ENCODE measurements at places on chromosomes 1 and 21.

DNA sequence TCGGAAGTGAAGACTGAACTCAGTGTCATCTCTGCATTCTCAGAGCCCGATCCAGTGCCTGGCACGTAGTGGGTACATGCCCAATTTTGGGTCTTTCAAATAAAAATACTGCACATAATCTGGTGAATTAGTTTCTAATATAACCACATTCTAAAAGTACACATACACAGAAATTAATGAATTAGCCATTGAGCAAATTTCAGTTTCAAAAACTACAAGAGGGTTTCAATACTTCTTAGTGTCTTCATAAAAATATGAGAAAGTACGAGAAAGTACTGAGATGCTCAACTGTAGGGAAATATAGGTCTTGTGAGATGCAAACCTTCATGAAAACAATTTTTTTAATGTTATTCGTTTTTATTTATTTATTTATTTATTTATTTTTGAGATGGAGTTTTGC is 86.9 kb downstream of the SMYD2 start:
- DNase-seq, result no peak

DNA sequence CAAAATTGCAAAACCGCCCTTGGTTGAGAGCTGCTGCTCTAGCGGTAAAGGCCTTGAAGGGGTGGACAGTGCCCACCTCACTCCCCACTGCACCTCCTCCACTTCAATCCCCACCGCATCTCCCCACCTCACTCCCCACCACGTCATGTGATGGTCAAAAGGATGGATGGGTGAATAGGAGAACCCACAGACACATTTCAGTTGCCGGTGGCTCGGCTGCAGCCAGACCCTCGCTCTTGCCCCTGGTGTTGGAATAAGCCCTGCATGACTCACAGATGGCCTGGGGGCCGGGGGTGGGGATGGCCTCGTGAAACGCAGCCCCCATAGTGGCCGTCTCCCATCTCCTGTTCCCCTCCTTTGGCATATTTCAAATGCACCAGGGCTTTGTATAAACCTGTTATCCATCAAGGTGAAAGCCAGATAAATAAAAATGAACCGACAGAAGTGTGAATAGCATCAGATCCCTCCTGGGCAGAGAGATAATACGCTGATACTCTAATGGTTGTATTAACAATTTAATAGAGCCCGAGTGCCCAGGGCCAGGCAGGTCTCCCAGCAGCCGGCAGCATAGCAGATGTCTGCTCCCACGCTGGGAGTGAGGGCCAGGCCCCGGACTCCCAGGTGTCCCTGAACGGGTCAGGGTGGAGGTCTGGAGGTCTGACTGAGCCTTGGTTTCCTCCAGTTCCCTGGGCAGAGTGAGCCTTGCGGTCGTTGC is 300.3 kb downstream of the NPHP4 start:
- DNase-seq, result no peak

DNA sequence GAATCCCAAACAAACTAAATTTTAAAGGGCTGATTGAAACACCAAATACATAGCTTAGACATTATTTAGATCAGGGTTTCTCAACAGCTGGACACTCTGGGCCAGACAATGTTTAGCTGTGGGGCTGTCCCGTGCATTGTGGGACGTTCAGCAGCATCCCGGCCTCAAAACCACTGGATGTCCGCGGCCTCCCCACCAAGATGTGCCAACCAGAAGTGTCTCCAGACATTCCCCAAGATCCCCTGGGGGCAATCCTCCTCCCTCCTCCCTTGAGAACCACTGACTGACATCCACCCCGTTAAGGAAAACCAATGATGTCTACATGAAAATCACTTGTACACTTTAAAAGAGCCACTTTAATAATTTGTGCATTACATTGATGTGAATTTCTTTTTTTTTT is 38.4 kb downstream of the CLSTN1 start:
- no peak for DNase-seq

DNA sequence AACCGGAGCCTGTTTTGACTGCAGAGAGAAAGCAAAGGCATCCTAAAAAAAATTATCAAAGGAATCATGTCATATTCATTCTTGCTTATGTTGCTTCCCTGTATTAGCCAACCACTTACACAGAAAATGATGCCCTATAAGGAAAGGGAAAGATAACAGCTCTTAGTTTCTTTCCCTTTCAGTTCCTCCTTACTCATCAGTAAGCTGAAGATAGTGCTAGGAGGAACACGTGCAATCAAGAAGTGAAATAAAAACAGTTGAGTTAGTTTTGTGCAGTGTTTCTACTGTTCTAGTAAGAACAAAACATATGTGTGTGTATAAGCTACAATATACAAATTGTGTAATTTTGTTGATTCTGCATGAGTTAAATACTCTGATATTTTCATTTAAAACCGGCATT is 45.3 kb upstream of the MTF2 start:
- no peak for DNase-seq

DNA sequence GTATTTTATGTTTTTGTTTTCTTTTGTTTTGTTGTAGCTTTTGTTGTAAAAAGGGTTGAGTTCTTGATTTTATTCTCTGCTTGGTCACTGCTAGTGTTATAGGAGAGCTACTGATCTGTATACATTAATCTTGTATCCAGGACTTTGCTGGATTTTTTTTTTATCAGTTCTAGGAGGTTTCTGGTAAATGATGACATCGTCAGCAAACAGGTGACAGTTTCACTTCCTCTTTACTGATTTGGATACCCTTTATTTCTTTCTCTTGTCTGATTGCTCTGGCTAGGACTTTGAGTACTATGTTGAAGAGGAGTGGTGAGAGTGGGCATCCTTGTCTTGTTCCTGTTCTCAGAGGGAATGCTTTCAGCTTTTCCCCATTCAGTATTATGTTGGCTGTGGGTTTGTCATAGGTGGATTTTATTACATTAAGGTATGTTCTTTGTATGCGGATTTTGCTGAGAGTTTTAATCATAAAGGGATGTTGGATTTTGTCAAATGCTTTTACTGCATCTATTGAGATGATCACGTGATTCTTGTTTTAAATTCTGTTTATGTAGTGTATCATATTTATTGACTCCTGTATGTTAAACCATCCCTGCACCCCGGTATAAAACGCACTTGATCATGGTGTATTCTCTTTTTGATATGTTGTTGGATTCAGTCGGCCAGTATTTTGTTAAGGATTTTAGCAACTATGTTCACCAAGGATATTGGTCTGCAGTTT is 905.7 kb downstream of the LTN1 start:
- DNase-seq, result no peak

- DNase-seq, result no peak
These were observed 11.2 kb downstream of the PLA2G2F start for GRCh38 chr1:20150326-20150705.

- DNase-seq, result peak; percentile 59
These were observed 22.1 kb upstream of the IGSF21 start for GRCh38 chr1:18085387-18086074.

- no peak for DNase-seq
These were observed 11.3 kb downstream of the WNT3A start for GRCh38 chr1:228018125-228018398.

DNA sequence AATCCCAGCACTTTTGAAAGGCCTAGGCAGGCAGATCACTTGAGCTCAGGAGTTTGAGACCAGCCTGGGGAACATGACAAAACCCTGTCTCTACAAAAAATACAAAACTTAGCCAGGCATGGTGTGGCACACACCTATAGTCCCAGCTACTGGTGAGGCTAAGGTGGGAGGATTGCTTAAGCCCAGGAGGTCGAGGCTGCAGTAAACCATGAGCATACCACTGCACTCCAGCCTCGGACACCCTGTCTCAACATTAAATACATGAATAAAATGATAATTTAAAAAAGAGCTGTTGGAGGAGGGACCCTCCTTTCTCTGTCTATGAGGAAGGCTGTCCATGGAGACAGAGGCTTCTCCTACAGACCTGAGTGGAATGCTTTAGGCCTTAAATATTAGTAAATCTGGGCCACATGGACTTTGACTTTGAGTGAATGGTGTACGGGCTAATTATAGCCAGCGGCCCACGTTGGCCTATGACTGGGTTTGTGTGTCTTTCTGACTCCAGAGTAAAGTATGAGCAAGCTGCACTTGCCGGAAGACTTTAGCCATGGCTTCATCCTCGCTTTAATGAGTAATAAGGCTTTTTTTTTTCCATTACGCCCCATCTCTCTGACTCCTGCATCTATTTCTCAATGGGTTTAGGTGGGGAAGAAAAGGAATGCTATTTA is 21.3 kb downstream of the RAB3B start:
- DNase-seq, result no peak

- DNase-seq, result no peak
These were observed 51.7 kb downstream of the ABCA4 start for GRCh38 chr1:94068999-94069918.

DNA sequence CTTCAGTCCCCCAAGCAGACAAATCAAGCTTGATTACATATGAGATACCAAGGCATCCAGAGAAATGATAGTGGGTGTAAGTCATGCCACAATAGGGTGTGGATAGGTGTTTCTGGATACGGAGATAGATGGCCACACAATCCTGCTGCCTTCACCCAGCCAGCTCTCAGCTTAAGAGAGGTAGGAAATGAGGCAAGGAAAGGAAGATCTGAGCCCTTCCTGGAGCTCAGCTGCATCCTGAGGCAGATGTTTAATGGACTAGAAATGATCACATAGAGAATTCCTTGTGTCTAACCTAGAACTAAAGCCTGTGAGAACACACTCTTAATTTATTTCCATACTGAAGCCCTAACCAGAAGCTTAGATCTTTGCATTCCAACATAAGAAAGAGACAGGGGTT is 210.3 kb downstream of the ST6GALNAC3 start:
- no peak for DNase-seq

- no peak for DNase-seq
These were observed 29.3 kb downstream of the MYOG start for GRCh38 chr1:203056516-203056915.

DNA sequence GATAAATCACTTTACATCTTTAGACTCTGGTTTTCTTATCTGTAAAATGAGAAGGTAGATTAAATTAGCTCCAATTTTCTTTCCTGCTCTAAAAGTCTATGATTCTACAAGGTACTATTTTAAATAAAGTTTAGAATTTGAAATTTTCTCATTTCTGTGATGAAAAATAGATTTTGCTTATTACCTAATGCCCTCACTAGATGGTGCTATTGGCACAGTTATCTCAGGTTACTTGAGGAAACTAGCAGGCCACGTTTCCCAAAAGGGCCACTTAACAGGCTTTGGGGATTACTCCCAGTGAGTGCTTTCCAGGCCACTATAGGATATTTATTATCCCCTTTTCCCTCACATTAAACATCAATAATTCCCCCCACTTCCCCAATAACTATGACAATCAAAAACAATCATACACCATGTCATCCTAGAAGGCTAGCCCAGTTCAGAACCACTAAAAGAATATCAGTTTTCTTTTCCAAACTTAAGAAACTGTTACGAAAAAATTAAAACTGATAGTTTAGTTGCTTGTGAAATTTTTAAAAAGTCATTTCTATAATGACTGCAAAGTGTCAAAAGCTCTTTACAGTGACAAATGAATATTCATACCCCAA is 30.6 kb downstream of the OMA1 start:
- peak; percentile 97 for DNase-seq

- DNase-seq, result peak; percentile 68
These were observed 801 bp upstream of the ANXA9 start for GRCh38 chr1:150981177-150981804.

- DNase-seq, result no peak
These were observed 17.2 kb downstream of the PPT1 start for GRCh38 chr1:40079774-40080400.

DNA sequence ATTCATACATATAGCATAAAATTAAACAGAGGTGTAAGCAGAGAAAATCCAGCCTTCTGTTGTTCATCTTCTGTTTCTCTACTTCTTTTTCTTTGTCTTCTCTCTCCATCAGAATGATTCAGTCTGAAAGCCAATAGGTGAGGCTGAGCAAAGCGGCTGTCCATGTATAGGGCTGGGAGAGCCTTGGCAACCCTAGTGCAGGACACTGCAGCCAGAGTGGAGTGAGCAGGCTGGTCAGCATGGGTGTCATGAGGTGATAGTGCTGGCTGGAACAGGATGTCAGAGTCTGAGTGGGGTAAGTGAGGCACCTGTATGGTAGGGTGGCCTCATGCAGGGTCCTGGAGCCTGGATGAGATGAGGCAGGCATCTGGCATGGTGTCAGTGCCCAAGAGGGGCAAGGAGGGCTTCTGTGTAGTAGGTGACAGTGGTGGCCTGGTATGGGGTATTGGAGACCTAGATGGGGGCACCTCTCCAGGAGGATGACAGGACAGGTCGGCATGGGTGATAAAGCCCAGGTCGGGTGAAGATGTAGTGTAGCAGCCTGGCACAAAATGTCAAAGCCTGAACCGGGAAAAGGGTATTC is 45.5 kb upstream of the GTF2B start:
- no peak for DNase-seq

DNA sequence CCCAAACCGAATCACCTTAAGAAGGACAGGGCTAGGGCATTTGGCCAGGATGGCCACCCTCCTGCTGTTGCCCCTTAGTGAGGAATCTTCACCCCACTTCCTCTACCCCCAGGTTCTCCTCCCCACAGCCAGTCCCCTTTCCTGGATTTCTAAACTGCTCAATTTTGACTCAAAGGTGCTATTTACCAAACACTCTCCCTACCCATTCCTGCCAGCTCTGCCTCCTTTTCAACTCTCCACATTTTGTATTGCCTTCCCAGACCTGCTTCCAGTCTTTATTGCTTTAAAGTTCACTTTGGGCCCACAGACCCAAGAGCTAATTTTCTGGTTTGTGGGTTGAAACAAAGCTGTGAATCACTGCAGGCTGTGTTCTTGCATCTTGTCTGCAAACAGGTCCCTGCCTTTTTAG is 3.6 kb downstream of the BTG2 start:
- DNase-seq, result no peak

DNA sequence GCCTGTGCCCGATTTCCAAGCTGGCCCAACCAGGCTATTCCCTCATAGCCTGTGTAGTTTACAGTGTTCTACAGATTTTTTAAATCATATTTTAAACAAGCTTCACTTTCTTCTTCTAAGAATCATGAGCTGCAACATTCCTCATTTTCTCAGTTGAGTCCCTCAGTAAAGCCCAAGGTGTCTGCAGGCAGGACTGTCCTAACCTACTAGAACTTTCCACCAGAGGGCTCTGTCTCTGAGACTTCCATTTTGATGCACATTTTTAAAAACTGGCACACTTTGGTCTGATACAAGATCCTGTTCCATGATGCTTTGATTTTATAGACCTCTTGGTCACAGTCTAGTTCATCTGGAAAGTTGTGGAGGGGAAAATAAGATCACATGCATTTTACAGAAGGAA is 21.6 kb upstream of the SLAMF6 start:
- peak; percentile 25 for DNase-seq

GRCh38 chr1:3858231-3858981 is 1.1 kb downstream of the DFFB start:
- peak; percentile 30 for DNase-seq

DNA sequence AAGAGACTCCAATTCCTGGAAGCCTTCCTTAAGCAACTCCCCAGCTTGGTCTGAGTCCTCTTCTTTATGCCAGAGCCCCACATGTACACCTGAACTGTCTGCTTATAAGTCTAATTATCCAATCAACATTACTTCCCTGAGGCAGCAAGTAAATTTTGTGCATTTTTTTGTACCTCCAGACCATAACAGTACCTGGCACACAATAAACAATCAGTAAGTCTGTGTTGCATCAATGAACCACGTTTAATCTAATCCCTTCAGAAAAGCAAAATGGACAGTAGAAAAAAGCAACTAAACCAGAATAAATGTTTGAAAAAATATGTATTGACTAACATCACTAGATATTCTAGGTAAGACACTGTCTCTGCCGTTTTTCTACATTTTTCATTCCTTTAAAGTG is 20.5 kb downstream of the MRPL39 start:
- no peak for DNase-seq

GRCh38 chr1:11068600-11069473 is 9.0 kb upstream of the SRM start:
- no peak for DNase-seq

- no peak for DNase-seq
These were observed 17.7 kb upstream of the SIM2 start for GRCh38 chr21:36681117-36681631.

All from NCI-H82 (cell line).